COLO829 (cell line): ENCODE measurements at places on chromosomes 4 and X.

GRCh38 chrX:22118161-22118830 is 86.2 kb downstream of the PHEX start:
- DNase-seq = no peak

GRCh38 chr4:80239480-80240150 is 26.8 kb upstream of the FGF5 start:
- DNase-seq = no peak

- DNase-seq = no peak
These were observed 180.8 kb upstream of the BCOR start for GRCh38 chrX:40278340-40279090.

- DNase-seq = no peak
These were observed 102.5 kb downstream of the EFNB1 start for GRCh38 chrX:68931345-68931744.

GRCh38 chr4:66653937-66654336 is 891.4 kb downstream of the CENPC start:
- no peak for DNase-seq

DNA sequence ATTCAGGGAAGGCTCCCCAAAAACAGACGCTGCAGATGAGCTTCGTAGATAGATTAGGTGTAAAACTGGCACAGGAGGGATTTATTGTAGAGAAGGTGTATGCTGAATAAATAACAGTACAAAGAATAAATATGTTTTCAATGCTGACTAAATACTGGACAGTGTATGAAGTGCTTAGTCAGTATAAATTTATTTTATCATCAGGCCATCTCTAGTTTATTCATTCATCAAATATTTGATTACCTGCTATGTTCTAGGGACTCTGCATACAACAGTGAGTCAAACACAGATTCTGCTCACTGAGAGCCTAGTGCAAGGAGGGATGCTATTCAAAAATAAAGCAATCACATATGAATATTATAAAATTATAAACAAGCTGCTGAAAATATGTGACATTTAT is 63.6 kb upstream of the TSPAN5 start:
- DNase-seq = no peak

- DNase-seq = no peak
These were observed 7.0 kb downstream of the TNIP3 start for GRCh38 chr4:121156822-121157769.

- DNase-seq = no peak
These were observed 11.8 kb upstream of the SMIM43 start for GRCh38 chr4:121776610-121777401.

DNA sequence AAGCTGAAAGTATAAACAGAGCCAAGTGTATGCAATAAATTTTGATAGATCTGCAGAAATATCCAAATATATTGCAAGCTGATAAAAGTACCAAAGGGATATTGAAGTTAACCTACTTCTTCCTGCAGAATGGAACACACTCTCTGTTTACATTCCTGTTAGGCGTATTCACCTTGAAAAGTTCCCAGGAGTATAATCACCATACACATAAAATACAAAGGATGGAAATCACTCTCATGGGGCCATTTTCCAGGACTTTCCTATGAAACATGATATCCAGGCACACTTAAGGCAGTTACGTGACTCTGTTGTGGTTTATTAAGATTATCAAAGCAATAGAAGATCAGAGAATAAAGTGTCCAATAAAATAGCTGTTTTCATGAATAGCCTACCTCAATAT is 1142.3 kb downstream of the NLGN4X start:
- no peak for DNase-seq
